A673 (cell line): ENCODE measurements at places on chromosomes 5 and 9. TPM values are rescaled to one million over a fixed set of nuclear protein-coding genes. Genes with fewer than 3 reads are reported as not detected.

GRCh38 chr5:81183811-81184748, 49.0 kb upstream of the CKMT2 start:
- no peak overlapping the region for H3K27ac ChIP-seq
- H3K4me1 ChIP-seq = no peaks in the 10 kb centered on the region
- DNase-seq = no peak

DNA sequence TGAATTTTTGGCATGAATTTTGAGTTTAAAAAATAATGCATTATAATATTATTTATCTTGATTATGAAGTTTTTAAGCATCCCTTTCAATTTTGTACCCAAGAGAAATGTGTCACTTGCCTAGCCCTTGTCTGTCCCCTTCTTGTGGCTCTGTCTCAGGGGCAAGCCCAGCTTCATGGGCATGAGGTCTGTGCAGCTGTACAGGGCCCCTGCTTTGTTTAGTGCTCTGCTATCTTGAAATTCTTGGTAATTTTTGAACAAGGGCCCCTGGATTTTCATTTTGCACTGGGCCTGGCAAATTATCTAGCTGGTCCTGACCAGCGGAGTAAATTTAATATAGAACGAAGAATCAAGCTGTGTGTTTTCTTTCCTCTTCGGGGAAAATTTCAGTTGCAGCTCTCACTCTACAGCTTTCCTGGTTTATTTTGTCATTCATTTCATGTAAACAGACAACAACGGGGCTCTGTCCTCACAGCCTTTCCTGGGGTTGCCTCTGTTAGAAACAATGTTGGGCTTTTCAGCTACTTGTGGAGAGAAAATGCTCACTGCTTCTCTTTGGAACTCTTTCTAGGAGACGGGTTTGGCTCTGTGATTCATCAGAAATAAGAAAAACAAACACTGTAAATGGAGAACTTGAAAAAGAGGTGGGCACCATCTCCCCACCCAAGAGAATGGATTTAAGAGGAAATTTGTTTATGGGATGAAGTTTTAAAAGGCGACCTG, 41.1 kb downstream of the LIX1 start:
- H3K27me3 ChIP-seq = no peaks in the 10 kb centered on the region
- DNase-seq = no peak
- no peak overlapping the region for H3K27ac ChIP-seq

- H3K4me1 ChIP-seq = no peaks in the 10 kb centered on the region
- no peak overlapping the region for H3K4me3 ChIP-seq
- DNase-seq = no peak
- H3K36me3 ChIP-seq = no peaks in the 10 kb centered on the region
- H3K27ac ChIP-seq = no peak overlapping the region
Measured at GRCh38 chr5:129113867-129114266, 19.3 kb downstream of the ISOC1 start.

The KIF12 gene
- total RNA-seq = not detected in 2 replicates

The FBXW5 gene
- 76.7 and 81.8 TPM in 2 replicates for total RNA-seq

The IRX2 gene
- total RNA-seq = not detected in 2 replicates

GRCh38 chr9:105822814-105823213, 128.5 kb downstream of the TMEM38B start:
- H3K4me1 ChIP-seq = no peaks in the 10 kb centered on the region
- DNase-seq = no peak
- H3K36me3 ChIP-seq = no peaks in the 10 kb centered on the region
- no peak overlapping the region for H3K27ac ChIP-seq

The IPPK gene
- total RNA-seq = 11.4 and 14.0 TPM in 2 replicates

The TIMD4 gene
- total RNA-seq = not detected in 2 replicates

The ATOSB gene
- 7.4 and 8.3 TPM in 2 replicates for total RNA-seq

The PFN3 gene
- not detected in 2 replicates for total RNA-seq

DNA sequence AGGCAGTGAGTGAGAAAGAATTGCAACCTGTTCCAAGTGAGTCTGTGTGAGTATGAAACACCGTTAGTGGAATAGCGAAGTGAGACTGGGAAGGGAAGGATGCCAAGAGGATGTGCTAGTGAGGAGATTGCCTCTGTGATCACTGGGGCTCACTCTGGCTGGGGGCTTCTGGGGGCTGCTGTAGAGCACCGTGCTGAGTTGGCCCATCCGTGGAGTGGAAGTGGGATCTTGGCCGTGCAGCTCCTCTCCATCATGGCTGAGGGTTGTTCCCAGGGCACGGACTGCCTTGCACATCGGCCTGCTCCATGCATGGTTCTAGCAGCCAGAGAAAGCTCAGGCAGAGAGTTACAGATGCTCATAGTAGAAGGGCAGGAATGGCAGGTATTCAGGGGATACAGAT, 236.1 kb downstream of the AGTPBP1 start:
- H3K4me1 ChIP-seq = no peaks in the 10 kb centered on the region
- H3K36me3 ChIP-seq = no peaks in the 10 kb centered on the region
- H3K27me3 ChIP-seq = peaks cover 4% of the 10 kb centered on the region
- H3K27ac ChIP-seq = no peak overlapping the region
- DNase-seq = no peak

The DBH gene
- not detected in 2 replicates for total RNA-seq

DNA sequence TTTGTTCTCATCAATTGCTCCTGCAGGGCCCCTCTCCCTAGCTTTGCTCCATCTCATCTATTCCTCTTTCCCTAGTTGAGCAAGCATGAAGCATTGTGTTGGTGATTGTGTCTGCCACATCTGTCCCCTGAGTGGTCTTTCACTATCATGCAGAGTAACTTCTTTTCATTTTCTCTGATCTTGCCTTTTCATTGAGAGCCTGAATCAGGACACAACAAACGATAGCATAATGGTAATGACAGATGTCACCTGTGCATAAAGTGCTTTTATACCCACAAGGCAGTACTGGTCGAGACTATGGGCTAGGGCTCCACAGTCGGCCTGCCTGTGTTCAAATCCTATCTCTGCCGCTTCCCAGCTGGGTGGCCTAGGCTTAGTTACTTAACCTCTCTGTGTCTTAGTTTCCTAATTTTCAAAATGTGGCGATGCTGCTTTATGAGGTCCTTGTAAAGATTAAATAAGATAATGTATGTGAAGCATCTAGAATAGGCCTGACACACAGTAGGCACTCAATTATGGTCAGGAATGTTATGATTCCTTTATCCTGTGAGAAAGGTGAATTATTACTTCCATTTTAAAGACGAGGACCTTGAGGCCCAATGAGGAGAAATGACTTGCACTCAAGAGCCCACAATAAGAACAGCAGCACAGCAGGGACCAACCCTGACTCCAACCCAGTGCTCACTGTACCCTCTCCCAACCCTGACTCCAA, 137.1 kb upstream of the ZNF618 start:
- no peak overlapping the region for H3K27ac ChIP-seq
- no peaks in the 10 kb centered on the region for H3K36me3 ChIP-seq
- peak; percentile 40 for DNase-seq
- no peaks in the 10 kb centered on the region for H3K27me3 ChIP-seq
- H3K4me1 ChIP-seq = no peaks in the 10 kb centered on the region
- H3K4me3 ChIP-seq = no peak overlapping the region

The DMRT2 gene
- total RNA-seq = not detected in 2 replicates

The SMC5 gene
- 26.4 and 26.5 TPM in 2 replicates for total RNA-seq

GRCh38 chr9:71909887-71910649, 925 bp downstream of the ABHD17B start:
- H3K27me3 ChIP-seq = no peaks in the 10 kb centered on the region
- DNase-seq = peak; percentile 58
- no peaks in the 10 kb centered on the region for H3K36me3 ChIP-seq
- H3K27ac ChIP-seq = peak overlapping the region; percentile 81

GRCh38 chr5:154523709-154524108, 45.7 kb upstream of the HAND1 start:
- H3K27me3 ChIP-seq = no peaks in the 10 kb centered on the region
- DNase-seq = no peak
- no peak overlapping the region for H3K4me3 ChIP-seq
- no peaks in the 10 kb centered on the region for H3K4me1 ChIP-seq
- H3K27ac ChIP-seq = no peak overlapping the region

- H3K27ac ChIP-seq = no peak overlapping the region
- DNase-seq = no peak
- no peaks in the 10 kb centered on the region for H3K27me3 ChIP-seq
- no peaks in the 10 kb centered on the region for H3K36me3 ChIP-seq
- H3K4me3 ChIP-seq = no peak overlapping the region
Measured at GRCh38 chr5:12459326-12459725, 555.1 kb upstream of the CTNND2 start.

DNA sequence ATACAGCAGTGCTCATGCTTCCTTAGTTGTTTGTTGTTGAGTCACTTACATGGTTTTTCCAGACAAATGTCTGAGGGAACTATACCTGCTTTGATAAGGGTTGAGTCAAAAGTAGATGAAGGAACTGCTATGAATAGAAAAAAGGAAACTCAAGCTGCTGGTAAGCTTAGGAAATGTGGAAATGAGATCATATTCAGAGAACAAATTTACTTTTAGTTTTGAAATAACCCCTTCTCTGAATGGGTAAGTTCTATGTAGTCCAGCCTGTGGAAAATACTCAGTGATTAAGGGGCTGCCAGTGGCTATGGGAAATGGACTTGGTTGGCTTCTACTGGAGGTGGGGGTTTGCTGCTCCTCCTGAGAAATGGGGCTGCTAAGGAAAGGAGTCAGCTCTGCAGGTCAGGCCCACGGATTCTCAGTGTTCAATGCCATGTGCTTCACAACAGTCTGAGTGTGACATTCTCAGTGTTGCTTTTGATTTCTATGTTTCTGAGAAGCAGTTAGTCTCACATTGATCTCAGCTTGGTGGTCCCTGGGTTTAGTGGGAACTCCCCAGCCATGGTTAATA, 47.7 kb upstream of the GLRX start:
- no peak overlapping the region for H3K27ac ChIP-seq
- DNase-seq = no peak
- no peaks in the 10 kb centered on the region for H3K27me3 ChIP-seq
- H3K36me3 ChIP-seq = no peaks in the 10 kb centered on the region
- H3K4me3 ChIP-seq = no peak overlapping the region
- H3K4me1 ChIP-seq = no peaks in the 10 kb centered on the region

DNA sequence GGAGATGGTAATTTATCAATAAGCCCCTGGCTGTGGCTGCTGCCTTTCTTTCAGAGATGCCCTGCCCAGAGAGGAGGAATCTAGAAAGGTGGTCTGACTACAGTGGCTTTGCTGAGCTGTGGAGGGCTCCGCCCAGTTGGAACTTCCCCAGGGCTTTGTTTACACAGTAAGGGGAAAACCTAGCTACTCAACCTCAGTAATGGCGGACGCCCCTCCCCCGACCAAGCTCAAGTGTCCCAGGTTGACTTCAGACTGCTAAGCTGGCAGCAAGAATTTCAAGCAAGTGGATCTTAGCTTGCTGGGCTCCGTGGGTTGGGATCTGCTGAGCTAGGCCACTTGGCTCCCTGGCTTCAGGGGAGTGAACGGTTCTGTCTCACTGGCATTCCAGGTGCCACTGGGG, 865.4 kb upstream of the ACO1 start:
- H3K27me3 ChIP-seq = no peaks in the 10 kb centered on the region
- DNase-seq = no peak
- no peak overlapping the region for H3K4me3 ChIP-seq
- no peak overlapping the region for H3K27ac ChIP-seq
- H3K4me1 ChIP-seq = no peaks in the 10 kb centered on the region

- no peak for DNase-seq
- no peaks in the 10 kb centered on the region for H3K36me3 ChIP-seq
- no peak overlapping the region for H3K27ac ChIP-seq
- H3K27me3 ChIP-seq = no peaks in the 10 kb centered on the region
Measured at GRCh38 chr9:88623698-88624097, 88.7 kb downstream of the NXNL2 start.

DNA sequence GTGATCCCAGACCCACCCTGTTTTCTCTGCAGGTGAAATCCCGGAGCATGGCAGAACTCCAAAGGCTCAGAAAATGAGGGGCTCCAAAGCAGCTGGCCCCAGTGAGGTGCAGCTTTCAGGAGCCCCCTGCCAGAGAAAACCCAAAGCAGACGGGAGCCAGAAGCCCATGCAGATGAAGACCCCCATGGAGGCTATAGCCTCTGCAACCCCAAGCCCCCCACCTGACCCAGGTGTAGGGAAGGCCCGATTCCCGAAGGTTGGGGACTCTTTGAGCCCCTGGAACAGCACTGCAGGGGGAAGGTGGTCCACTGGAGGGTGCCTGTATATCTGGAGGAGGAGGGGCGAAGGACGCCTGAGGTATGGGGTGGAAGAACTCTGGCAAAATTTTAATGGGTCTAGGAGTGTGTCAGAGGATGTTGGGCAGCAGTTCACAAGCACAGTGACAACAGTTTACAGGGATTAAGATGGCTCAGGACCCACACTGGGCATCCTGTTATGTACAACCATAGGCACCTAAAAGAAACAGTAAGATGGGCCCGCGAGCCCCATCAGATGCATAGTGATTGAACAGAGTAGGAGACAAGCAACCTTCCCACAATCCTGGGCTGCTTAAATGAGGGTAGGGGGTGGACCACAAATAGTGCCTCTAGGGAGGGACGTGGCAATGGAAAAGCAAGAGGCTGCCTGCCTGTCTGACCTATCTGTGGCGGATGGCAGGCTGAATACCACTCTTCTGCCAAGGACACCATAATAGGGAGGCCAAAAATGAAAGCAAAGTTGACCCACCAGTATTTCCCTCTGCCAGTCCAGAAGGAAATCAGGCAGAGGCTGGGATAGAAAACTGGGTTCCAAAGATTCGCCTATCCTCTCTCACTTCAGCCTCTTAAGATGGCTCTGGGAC, 16.4 kb upstream of the ANXA6 start:
- no peaks in the 10 kb centered on the region for H3K4me1 ChIP-seq
- H3K27ac ChIP-seq = no peak overlapping the region
- no peaks in the 10 kb centered on the region for H3K27me3 ChIP-seq

- H3K27ac ChIP-seq = no peak overlapping the region
- no peaks in the 10 kb centered on the region for H3K36me3 ChIP-seq
- no peak overlapping the region for H3K4me3 ChIP-seq
- H3K27me3 ChIP-seq = peaks cover 99% of the 10 kb centered on the region
Measured at GRCh38 chr5:77628840-77629508, 9.5 kb downstream of the OTP start.

- H3K27me3 ChIP-seq = no peaks in the 10 kb centered on the region
- H3K27ac ChIP-seq = peak overlapping the region; percentile 24
- H3K36me3 ChIP-seq = no peaks in the 10 kb centered on the region
- DNase-seq = no peak
- no peak overlapping the region for H3K4me3 ChIP-seq
- H3K4me1 ChIP-seq = peaks cover 55% of the 10 kb centered on the region
Measured at GRCh38 chr9:86599561-86599960, 245.4 kb upstream of the TUT7 start.
